ENCODE measurements at places on chromosomes 12 and 14.

DNA sequence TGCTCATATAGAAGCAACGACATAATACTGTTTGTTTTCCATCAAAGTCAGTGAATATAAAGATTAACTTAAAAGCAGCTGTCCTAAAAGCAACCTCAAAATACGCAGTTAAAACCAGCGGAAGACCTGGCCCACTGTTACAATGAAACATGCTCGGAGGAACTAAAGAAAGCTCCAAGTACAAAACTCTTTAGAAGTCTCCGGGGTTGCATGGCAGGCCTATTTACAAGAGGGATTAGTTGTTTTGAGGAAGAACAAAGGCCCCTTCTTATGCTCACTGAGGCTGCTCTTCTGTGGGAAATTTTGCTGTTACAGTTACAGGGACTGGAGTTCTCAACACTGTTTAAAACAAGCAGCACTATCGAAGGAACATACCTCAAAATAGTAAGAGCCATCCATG lies 75.9 kb upstream of the C12orf71 start:
- no peak for DNase-seq

DNA sequence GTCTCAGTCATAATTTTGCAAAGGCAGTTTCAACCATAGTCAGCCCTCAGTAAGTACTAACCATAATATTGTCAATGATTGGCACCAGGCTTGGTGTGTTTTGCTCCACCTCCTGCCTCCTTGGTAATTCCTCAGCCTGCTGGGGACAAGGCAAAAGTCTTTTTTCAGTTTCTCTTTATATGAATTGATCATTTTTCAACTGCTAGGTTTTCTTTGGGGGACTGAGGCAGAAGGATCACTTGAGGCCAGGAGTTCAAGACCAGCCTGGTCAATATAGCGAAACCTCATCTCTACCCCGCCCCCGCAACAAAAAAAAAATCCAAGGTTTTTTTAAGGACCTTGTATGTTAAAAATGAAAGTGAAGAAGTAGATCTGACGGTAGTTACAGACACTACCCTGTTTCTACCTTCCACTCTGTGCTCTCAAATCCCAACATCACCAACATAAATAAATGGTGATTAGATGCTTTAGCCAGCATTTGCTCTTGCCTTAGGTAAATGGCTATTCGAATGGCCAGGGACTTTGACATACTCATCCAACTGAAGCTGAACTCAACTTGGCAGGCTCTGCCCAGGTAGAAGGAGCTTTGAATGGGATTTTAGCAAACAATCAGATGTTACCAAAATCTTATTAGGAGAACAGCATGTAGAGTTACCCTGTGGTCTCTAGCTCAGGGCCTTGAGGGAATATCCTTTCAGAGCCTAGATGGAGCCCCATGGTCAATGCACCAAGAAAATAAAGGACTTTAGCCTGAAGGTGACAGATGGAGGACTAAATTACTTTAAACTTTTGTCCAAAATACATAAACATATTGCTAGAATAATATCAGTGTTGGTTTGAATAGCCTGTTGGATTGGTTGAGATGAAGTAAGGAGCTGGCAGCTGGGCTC lies 126.9 kb upstream of the AMIGO2 start:
- DNase-seq: no peak

GRCh38 chr12:21656905-21657325 lies 727 bp downstream of the LDHB start:
- DNase-seq: peak; percentile 41

GRCh38 chr12:25495331-25496097 lies 57.6 kb downstream of the LMNTD1 start:
- peak; percentile 92 for DNase-seq

GRCh38 chr14:98259881-98260280 lies 1012.1 kb downstream of the BCL11B start:
- DNase-seq: peak; percentile 2

GRCh38 chr14:46480817-46481216 lies 170.8 kb downstream of the RPL10L start:
- DNase-seq: no peak

DNA sequence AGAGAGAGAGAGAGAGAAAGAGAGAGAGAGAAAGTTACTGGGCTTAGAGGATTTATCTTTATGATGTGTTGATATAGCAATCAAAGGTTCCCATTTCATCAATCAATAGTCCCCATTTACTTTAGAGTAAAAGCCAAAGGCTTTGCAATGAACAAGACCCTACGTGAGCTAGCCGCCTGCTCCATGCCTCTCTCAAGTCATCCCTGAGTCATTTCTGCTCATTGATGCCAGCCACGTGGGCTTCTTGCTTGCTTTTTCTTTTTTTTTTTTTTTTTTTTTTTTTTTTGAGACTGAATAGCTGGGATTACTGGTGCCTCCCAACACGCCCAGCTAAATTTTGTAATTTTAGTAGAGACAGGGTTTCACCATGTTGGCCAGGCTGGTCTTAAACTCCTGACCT lies 70.9 kb downstream of the GPR135 start:
- peak; percentile 15 for DNase-seq

- no peak for DNase-seq
These were observed 26.7 kb upstream of the RAB21 start for GRCh38 chr12:71727958-71728357.

DNA sequence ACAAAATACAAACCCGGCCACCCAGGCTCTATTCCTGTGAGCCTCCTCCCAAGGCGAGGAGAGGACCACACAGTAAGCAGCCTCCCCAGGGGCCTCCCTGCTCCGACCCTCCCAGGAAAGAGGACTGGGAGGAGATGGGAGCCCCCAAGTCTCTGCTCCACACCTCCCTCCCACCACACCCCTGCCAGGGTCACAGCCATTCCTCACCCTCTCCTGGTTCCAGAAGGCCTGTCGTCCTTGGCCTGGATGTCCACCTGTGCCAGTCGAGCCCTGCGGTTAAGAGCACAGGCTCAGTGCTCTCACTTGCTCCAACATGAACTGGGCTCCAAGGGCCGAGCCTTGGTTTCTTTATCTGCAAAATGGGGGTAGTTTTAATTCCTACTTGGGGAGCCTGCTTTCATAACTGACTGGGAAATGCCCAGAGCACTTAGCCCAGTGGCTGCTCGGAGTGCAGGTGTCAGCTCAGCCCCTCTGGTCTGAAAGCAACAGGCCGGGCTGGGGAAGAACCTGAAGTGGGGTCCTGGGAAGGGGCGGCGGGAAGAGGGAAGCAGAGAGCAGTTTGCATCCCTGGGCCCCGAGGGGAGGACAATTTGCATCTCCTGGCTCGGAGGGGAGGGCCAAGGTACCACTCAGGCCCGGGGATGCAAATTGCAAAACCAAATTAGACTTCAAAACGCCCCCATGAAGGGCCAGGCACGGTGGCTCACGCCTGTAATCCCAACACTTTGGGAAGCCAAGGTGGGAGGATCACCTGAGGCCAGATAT lies 23.6 kb downstream of the TCHP start:
- no peak for DNase-seq

GRCh38 chr14:33857650-33858049 lies 93.2 kb downstream of the EGLN3 start:
- DNase-seq: no peak

DNA sequence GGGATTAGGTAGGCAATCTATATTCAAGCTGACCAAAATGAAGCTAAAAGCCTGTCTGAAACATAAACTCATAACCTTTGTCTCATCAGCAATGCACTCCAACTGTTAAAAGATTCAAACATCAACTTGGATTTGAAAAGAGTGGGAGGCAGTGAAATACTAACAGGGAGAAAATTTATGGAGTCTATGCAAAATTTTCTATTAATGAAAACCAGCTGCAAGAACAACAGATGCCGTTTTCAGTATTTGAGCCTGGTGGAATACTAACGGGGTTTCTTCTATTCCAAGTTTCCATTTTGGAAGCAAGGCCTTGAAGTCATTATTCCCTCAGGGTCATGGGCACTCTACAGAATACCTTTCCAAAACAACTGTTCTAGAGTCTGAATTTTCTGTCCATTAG lies 88.3 kb downstream of the LRP6 start:
- no peak for DNase-seq

- DNase-seq: peak; percentile 53
These were observed 8.0 kb downstream of the IL22 start for GRCh38 chr12:68245180-68246021.

GRCh38 chr12:108103517-108103916 lies 25.6 kb upstream of the WSCD2 start:
- no peak for DNase-seq

DNA sequence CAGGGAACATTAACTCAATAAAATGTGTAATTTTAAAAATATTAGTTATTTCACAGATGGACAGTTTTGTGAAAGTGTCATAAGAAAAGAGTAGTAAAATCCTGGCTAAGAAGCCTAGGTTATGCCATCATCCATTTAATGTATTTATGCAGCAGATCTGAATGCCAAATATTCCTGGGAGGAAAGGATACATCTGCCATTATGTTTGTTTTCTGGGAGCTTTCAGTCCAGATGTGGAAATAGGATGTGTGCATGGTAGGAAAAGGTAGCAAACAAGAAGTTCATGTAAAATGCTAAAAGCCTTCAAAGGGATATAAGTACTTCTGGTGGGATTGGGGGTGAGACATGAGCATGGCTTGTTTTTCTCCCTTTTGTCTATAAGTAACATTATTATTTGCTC lies 27.0 kb upstream of the CLEC14A start:
- no peak for DNase-seq

- DNase-seq: no peak
These were observed 101.6 kb downstream of the SOX5 start for GRCh38 chr12:23847857-23848256.

- no peak for DNase-seq
These were observed 22.7 kb downstream of the TRMT5 start for GRCh38 chr14:60958146-60958545.

- peak; percentile 42 for DNase-seq
These were observed 3.2 kb downstream of the KCNJ8 start for GRCh38 chr12:21771311-21771710.

GRCh38 chr14:77142005-77142800 lies 612 bp upstream of the ZDHHC22 start:
- DNase-seq: no peak

- DNase-seq: no peak
These were observed 47.3 kb upstream of the TMED10 start for GRCh38 chr14:75223664-75224154.

Data from astrocyte (in vitro differentiated cells and primary cell).